Mesenteric fat pad (tissue), 1 donor: ENCODE measurements at places on chromosomes 12 and 14. TPM values are rescaled to one million over a fixed set of nuclear protein-coding genes. Genes with fewer than 3 reads are reported as not detected.

The GDF3 gene
- total RNA-seq, result 0.26 TPM

The CTSG gene
- total RNA-seq, result 6.3 TPM

The C14orf93 gene
- total RNA-seq, result 4.9 TPM

The SETD1B gene
- total RNA-seq, result 20.7 TPM

The FAM222A gene
- total RNA-seq, result 2.7 TPM

The ADAM21 gene
- total RNA-seq, result 0.13 TPM

The ITGA7 gene
- 536 TPM for total RNA-seq

The HOMEZ gene
- total RNA-seq, result 6.8 TPM
